Activated T-cell treated with anti-CD3 and anti-CD28 coated beads for 48 hours (primary cell): ENCODE measurements at places on chromosomes 1 and 21.

- DNase-seq: no peak
These were observed 596.3 kb upstream of the CHRM3 start for GRCh38 chr1:238789916-238790667.

DNA sequence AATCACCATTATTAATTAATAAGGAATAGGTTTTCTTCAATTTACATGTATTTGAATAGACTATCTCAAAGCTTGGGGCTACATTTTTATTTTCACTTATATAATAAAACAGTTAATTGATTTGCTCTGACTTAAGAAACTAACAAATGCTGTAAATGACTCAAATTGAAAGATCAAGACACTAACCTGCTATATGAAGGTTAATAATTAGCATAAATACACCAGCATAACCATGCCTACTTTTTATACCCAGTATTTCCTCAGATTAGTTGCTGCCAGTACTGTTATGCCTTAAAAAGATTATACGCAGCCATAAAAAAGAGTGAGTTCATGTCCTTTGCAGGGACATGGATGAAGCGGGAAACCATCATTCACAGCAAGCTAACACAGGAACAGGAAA, 1545.1 kb downstream of the AMY1C start:
- no peak for DNase-seq

- no peak for DNase-seq
These were observed 11.1 kb upstream of the RASSF5 start for GRCh38 chr1:206496131-206496793.

DNA sequence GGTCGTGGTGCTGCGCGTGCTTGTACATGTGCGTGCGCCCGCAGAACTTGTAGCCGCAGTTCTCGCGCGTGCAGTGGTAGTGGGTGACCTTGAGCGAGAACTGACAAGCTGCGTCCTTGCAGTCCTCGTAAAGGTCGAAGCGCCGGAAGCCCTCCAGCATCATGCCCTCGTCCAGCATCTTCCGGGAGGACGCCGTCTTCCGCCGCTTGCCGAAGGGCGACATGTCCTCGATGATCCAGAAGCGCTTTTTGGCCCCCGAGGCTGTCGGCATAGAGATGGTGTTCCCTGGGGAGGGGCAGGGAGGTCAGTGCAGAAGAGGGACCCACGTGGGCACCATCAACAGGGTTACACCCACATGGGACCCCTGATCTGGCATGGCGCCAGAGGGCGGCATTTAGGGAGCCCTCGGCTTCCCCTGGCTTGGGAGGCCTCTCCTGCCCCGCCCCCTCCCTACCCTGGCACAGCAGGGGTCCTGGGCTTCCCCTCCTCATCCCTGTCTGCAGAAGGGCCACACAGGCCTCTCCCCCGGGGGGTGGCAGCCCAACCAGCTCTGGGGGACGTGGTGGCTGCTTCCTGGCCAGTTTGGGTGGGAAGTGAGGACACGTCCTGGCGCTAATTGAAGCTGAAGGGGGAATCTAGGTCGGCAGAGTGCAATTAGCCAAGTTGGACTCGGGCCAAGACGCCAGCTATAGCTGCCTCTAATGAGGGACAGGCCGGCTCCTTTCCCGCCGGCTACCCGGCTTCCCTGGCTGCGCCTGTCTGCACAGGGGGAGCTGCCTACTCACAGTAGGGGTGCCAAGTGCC, 156.5 kb downstream of the CASZ1 start:
- no peak for DNase-seq

- no peak for DNase-seq
These were observed 75.1 kb upstream of the PTGFRN start for GRCh38 chr1:116834595-116834994.
